Lung (tissue), 17 donors: ENCODE measurements at places on chromosomes 5 and 9. TPM values are rescaled to one million over a fixed set of nuclear protein-coding genes. Genes with fewer than 3 reads are reported as not detected.

Gene PCDHGB7
- 4.7 TPM for polyA plus RNA-seq

Gene PCDHGA7
- polyA plus RNA-seq, result 0.23 TPM

Gene ADAMTS19
- polyA plus RNA-seq, result 0.02 TPM

Gene TPM2
- 189 TPM for polyA plus RNA-seq

Gene OLFM1
- polyA plus RNA-seq, result 23.4 TPM

Gene MTRR
- polyA plus RNA-seq, result 59.3 TPM

Gene TMEM215
- polyA plus RNA-seq, result not detected

Gene C1QTNF2
- polyA plus RNA-seq, result 1.1 TPM

Gene MAMDC2
- polyA plus RNA-seq, result 11.2 TPM

DNA sequence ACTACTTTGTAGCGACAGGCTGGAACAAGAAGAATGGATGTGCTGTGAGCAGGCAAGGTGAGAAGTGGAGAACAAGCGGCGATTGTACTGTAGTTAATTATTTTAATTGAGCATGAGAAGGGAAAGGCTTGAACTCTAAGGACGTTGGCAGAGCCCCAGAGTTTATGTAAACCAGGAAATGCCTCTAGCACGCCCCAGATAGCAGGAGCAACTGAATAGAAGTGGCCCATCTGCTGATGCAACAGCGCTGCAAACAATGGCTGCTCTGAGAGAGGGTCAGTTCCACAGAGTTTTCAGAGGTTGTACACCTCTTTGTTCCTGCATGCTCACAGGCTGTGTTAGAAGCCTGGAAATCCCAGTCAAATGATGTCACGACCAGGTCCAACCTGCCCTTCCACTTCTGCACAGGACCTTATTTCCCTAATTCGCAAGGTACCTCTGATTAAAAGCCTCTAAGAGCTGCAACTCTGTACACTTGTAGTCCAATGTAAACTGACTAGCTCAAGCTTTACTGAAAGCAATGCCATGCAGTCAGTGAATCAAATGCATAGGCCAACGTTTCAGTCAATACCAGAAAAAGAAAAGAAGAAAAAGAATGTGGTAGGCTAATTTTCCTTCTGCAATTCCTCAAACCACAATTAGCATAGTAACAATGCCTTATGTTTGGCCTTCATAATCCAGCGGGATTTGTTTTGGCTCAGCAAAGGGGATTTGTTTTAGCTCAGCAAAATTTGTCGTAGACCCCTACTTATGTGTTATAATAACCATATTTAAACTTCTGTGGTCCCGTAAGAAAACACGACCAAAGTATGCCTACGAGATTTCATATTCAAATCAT, 119.6 kb upstream of the RETREG1 start:
- peak; percentile 86 for DNase-seq
- no peak overlapping the region for H3K4me3 ChIP-seq
- peaks cover 44% of the 10 kb centered on the region for H3K4me1 ChIP-seq
- no peak overlapping the region for H3K27ac ChIP-seq

- peaks cover 3% of the 10 kb centered on the region for H3K4me1 ChIP-seq
- H3K4me3 ChIP-seq, result no peak overlapping the region
- H3K36me3 ChIP-seq, result no peaks in the 10 kb centered on the region
- H3K27ac ChIP-seq, result no peak overlapping the region
Observed at GRCh38 chr9:134291452-134291881, 34.8 kb upstream of the RXRA start.

- H3K4me1 ChIP-seq, result peaks cover 8% of the 10 kb centered on the region
- no peaks in the 10 kb centered on the region for H3K27me3 ChIP-seq
- H3K36me3 ChIP-seq, result no peaks in the 10 kb centered on the region
- no peak overlapping the region for H3K27ac ChIP-seq
- H3K4me3 ChIP-seq, result no peak overlapping the region
Observed at GRCh38 chr5:38622723-38623129, 66.3 kb upstream of the LIFR start.

- H3K4me1 ChIP-seq, result no peaks in the 10 kb centered on the region
- no peak for DNase-seq
- no peaks in the 10 kb centered on the region for H3K36me3 ChIP-seq
- H3K27ac ChIP-seq, result no peak overlapping the region
Observed at GRCh38 chr5:33816791-33817190, 75.0 kb downstream of the ADAMTS12 start.

DNA sequence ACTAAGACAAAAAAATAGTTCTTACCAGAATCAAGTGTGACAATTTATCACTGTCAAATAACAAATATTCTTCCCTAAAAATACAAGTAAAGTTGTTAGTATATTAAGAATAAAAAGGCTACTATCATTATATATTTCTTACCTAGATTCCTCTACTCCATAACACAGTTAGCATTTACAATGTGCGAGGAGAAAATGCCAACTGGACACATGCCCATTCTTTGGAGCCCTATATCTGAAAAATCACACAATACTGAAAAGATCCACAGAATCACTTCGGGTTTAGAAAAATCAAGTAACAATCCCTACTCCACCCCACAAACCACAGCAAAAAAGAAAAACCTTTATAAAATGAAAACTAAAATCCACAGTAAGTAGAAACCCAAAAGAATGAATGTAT, 70.9 kb downstream of the PKD2L2 start:
- no peak overlapping the region for H3K4me3 ChIP-seq
- no peak for DNase-seq
- no peaks in the 10 kb centered on the region for H3K4me1 ChIP-seq
- H3K27ac ChIP-seq, result no peak overlapping the region
- H3K27me3 ChIP-seq, result no peaks in the 10 kb centered on the region
- peaks cover 3% of the 10 kb centered on the region for H3K36me3 ChIP-seq

- H3K4me3 ChIP-seq, result no peak overlapping the region
- H3K27ac ChIP-seq, result no peak overlapping the region
- H3K27me3 ChIP-seq, result no peaks in the 10 kb centered on the region
- no peaks in the 10 kb centered on the region for H3K4me1 ChIP-seq
Observed at GRCh38 chr9:76927540-76928240, 21.8 kb upstream of the PRUNE2 start.

- no peaks in the 10 kb centered on the region for H3K27me3 ChIP-seq
- no peak overlapping the region for H3K4me3 ChIP-seq
- H3K36me3 ChIP-seq, result no peaks in the 10 kb centered on the region
- DNase-seq, result peak; percentile 67
- peaks cover 10% of the 10 kb centered on the region for H3K4me1 ChIP-seq
- no peak overlapping the region for H3K27ac ChIP-seq
Observed at GRCh38 chr5:15354021-15354420, 146.0 kb upstream of the FBXL7 start.

GRCh38 chr5:151496041-151496484, 48.7 kb downstream of the SLC36A1 start:
- H3K27me3 ChIP-seq, result no peaks in the 10 kb centered on the region
- H3K4me1 ChIP-seq, result no peaks in the 10 kb centered on the region
- H3K27ac ChIP-seq, result no peak overlapping the region
- H3K36me3 ChIP-seq, result no peaks in the 10 kb centered on the region
- no peak for DNase-seq

DNA sequence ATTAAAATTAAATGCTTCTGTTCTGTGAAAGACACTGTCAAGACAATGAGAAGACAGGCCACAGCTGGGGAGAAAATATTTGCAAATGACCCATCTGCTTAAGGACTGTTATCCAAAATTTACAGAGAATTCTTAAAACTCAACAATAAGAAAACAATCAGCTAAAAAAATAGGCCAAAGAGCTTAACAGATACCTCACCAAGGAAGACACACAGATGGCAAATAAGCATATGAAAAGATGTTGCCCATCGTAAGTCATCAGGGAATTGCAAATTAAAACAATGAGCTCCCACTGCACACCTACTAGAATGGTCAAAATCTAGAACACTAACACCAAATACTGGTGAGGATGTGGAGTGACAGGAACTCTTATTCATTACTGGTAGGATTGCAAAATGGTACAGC, 10.3 kb downstream of the WNK2 start:
- DNase-seq, result no peak
- H3K27me3 ChIP-seq, result no peaks in the 10 kb centered on the region
- peaks cover 12% of the 10 kb centered on the region for H3K4me1 ChIP-seq

DNA sequence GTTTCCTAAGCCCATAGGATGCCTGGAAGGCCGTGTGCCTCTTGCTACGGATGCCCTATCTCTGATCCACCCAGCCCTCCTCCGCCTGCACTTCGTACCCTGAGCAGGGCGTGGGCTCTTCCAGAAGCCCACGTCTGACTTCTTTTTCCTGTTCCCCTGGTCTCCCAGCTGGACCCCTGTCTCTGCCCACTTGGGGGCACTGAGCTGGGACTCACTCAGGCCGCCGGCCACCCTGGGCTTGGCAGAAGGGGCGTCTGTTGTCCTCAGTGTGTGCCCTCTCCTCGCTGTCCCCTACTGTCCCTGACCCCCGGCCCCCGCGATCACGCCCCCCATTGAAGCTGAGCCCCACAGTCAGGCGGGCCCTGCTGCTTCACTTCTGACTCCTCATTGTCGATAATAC, 22.0 kb upstream of the RXRA start:
- no peak overlapping the region for H3K27ac ChIP-seq
- no peak for DNase-seq
- H3K27me3 ChIP-seq, result no peaks in the 10 kb centered on the region
- H3K36me3 ChIP-seq, result no peaks in the 10 kb centered on the region

DNA sequence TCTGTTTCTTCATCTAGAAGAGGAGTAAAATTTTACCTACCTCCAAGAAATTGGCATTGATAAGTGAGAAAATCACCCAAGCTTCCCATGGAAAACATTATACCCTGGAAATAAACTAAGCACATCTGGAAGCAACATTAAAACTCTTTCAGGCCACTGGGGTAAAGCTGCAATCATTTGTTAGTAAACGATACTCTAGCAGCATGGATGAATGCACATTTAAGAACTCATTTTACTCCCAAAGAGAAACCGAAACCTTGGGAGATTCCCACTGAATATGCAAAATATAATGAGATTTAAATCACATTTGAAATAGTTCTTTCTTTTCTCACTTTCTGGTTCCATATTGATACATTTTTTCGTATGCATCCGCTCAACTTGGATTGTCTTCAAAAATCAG, 467.5 kb downstream of the EFNA5 start:
- no peaks in the 10 kb centered on the region for H3K36me3 ChIP-seq
- H3K27me3 ChIP-seq, result no peaks in the 10 kb centered on the region
- no peak overlapping the region for H3K27ac ChIP-seq
- H3K4me1 ChIP-seq, result no peaks in the 10 kb centered on the region
- DNase-seq, result peak; percentile 16
- no peak overlapping the region for H3K4me3 ChIP-seq

GRCh38 chr9:124079176-124079925, 67.8 kb downstream of the LHX2 start:
- no peaks in the 10 kb centered on the region for H3K27me3 ChIP-seq
- no peak overlapping the region for H3K27ac ChIP-seq
- DNase-seq, result peak; percentile 19
- no peaks in the 10 kb centered on the region for H3K36me3 ChIP-seq

- H3K36me3 ChIP-seq, result no peaks in the 10 kb centered on the region
- H3K4me1 ChIP-seq, result no peaks in the 10 kb centered on the region
- H3K4me3 ChIP-seq, result no peak overlapping the region
- H3K27me3 ChIP-seq, result no peaks in the 10 kb centered on the region
- no peak for DNase-seq
Observed at GRCh38 chr5:165173651-165174050, 1668.2 kb downstream of the MAT2B start.

DNA sequence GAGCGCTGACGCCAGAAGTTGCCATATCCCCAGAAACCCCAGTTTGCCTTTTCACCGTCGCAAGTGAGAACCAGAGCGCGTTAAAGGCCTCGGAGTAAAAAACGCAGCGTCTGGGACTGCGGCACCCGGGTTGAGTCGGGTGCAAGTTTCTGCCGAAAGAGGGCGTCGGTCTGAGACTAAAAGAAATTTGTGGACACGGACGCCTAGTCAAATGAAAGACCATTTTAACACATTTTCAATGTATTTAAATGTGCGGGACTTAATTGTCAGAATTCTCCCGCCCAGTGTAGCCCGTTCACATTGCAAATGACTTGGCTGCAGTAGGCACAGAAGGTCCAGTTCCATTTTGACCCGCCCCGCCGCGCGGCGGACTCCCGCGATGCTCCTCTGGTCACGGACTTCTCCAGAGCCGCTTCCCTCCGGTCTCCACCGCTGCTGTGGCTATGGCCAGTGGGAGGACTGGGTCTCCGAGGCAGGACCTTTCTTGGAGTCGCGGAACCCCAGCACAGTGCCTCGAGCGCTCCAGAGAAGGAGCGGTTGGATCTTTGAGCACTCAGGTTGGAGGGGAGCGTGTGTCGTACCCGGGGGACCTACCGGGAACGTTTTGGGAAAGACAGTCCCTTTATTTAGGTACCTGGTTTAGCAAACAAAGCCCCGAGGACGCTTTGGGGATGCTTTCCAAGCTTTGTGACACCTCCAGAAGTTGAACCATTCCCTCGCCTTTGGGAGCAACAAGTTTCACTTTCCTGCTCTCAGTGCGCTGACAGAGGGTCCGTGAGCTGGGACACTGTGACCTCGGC, 1.2 kb upstream of the NPR3 start:
- peak; percentile 82 for DNase-seq
- no peaks in the 10 kb centered on the region for H3K36me3 ChIP-seq
- no peaks in the 10 kb centered on the region for H3K27me3 ChIP-seq
- peak overlapping the region; percentile 51 for H3K4me3 ChIP-seq
- H3K4me1 ChIP-seq, result no peaks in the 10 kb centered on the region

DNA sequence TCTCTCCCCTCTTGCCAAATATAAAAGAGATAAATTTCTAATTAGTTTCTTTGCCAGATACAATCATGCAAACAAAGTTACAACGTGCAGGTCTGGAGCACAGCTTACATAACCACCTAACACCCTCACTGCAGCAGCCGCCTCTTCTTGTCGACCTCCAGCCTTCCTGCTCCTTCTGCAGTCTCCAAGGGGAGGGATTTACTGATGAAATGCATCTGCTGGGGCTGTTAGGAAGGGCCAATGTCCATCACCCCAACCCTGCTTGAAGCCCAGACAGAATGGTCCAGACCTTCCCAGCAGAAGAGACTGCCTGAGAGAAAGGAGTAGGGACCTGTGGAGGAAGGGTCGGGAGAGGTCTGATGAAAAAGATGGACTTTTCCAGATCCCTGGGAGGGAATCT, 15.2 kb downstream of the KCNV2 start:
- peaks cover 2% of the 10 kb centered on the region for H3K4me1 ChIP-seq
- no peak overlapping the region for H3K4me3 ChIP-seq
- H3K27ac ChIP-seq, result no peak overlapping the region
- H3K27me3 ChIP-seq, result no peaks in the 10 kb centered on the region

DNA sequence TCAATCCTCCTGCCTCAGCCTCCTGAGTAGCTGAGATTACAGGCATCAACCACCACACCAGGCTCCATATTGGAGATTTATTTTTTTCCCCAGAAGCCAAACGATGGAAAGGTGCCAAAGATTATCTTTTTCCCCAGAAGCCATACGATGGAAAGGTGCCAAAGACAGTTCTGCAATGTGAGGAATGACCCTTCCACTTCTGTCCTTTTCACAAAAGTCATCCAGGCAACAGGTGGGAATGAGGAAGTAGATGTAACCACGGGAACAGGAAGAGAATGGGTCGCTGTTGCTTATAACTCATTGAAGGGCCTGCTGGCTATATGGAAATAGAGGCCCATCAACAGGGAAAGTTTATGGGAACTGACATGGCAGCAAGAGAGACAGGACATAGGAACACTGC, 233.7 kb upstream of the MSX2 start:
- no peaks in the 10 kb centered on the region for H3K4me1 ChIP-seq
- no peaks in the 10 kb centered on the region for H3K36me3 ChIP-seq
- H3K27me3 ChIP-seq, result no peaks in the 10 kb centered on the region
- no peak overlapping the region for H3K4me3 ChIP-seq
- no peak overlapping the region for H3K27ac ChIP-seq
